Suppressor macrophage (primary cell): ENCODE measurements at places on chromosomes 12 and 14.

DNA sequence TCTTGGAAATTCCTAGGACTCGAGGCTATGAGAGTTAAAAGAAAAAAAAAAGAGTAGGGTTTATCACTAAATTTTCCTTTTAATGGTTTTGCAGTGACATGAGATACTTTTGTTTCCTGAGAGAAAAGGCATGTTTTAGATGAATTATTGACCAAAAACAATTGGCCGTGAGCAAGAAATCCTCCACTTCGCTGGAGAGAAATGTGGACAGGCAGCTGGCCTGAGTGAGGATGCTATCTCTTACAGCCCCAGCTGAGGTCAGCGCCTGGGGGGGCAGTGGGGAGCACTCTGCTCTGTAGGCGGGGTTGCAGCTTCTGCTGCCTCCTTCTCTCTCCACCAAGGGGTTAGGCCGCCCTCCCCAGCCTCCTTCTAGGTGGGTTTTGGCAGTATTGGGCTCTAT lies 54.7 kb downstream of the PRIMA1 start:
- no peak for DNase-seq

GRCh38 chr12:85275374-85275773 lies 4.6 kb upstream of the ALX1 start:
- no peak for DNase-seq

- DNase-seq: no peak
Measured at GRCh38 chr12:81779216-81779615, 20.1 kb upstream of the PPFIA2 start.

DNA sequence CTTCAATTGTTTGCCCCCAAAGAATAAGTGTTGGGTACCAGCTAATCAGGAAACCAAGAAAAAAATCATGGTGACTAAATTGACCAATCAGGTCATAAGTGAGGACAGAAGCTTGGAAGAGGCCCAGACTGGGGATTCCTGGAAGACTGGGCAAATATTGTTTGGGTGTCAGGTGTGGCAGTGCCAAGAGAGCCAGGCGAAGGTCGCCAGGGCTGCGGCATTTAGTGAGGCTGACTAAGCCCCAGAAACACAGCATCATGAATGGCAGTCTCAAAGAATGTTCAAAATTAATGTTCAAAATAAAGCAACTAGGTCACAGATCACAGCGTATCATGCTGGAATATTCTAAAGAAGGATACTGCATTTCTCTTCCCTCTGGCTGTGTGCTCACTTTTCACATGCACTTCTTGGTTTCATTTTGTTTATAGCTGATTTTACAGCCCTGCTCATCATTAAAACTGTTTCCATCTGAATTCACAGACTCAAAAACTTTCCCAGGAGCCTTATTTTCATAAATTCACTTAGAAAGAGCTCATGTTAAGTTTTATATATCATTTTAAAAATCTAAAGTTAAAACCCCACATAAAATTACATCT lies 85.3 kb upstream of the OVCH1 start:
- DNase-seq: no peak

DNA sequence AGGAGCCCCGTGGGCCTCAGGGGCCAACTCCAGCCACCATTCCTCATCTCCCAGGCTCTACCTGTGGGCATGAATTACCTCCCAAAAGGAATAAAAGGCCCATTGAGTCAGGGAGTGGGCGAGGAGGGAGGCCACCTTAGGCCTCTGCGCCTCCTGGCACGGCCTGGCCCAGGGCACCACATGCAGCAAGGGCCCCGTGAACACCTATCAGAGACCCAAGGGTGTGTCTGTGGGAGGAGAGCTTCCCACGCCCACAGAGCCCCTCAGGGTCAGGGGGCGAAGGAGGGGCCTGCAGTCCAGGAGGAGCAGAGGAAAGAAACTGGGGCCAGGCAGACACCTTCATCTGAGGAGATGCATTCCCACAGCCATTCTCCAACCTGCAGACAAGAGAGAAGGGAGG lies 12.2 kb downstream of the RAPGEF3 start:
- DNase-seq: no peak

- no peak for DNase-seq
Measured at GRCh38 chr14:102988054-102988453, 65.6 kb downstream of the AMN start.

- DNase-seq: no peak
Measured at GRCh38 chr12:27958675-27959074, 13.9 kb downstream of the PTHLH start.

GRCh38 chr14:65792208-65792905 lies 379.8 kb downstream of the FUT8 start:
- no peak for DNase-seq

GRCh38 chr12:89971880-89972279 lies 263.2 kb upstream of the ATP2B1 start:
- peak; percentile 18 for DNase-seq

DNA sequence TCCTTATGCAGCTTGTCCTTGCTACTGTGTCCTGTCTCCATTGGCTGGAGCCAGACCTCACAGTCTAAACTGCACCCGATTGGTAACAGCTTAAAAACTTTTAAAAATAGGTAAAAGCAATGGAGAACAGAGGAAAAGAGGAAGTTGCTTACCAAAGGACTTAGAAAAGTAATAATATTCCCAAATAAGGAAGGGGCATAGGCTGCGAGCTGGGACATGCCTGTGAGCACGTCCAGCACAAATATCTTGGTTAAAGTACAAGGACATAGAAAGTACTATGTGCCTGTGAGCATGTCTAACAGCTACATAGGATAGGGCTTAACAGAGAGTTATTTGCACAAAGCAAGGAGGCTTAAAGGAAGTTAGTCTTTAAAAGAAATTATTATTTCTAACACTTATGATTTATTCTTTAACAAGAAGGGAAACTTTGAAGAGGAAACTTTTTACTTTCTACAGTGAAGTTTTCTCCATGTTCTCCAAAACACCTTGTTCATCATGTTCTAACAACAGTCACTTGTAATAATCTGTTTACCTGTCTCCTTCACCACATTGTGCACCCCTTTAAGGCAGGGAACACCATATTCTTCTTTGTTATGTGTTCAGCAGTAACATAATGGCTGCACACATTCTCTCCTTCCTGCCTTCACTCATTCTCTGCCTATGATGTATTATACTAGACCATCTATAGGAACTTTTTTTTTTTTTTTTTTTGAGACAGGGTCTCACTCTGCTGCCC lies 9.8 kb upstream of the UBE2N start:
- DNase-seq: no peak

DNA sequence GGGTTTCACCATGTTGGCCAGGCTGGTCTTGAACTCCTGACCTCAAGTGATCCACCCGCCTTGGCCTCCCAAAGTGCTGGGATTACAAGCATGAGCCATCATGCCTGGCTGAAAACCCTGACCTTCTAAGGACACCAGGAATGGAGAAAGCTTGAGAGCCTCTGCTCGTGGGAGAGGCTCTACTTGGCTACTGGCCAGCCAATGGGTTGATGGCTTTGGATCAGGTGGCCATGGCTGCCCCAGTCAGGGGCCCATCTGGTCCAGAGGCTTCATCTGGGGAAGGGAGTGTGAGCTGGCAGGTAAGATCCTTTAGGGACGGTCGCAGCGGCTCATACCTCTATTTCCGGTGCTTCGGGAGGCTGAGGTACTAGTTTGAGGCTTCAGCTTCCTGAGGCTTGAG lies 42.5 kb upstream of the PPP1CC start:
- DNase-seq: no peak

DNA sequence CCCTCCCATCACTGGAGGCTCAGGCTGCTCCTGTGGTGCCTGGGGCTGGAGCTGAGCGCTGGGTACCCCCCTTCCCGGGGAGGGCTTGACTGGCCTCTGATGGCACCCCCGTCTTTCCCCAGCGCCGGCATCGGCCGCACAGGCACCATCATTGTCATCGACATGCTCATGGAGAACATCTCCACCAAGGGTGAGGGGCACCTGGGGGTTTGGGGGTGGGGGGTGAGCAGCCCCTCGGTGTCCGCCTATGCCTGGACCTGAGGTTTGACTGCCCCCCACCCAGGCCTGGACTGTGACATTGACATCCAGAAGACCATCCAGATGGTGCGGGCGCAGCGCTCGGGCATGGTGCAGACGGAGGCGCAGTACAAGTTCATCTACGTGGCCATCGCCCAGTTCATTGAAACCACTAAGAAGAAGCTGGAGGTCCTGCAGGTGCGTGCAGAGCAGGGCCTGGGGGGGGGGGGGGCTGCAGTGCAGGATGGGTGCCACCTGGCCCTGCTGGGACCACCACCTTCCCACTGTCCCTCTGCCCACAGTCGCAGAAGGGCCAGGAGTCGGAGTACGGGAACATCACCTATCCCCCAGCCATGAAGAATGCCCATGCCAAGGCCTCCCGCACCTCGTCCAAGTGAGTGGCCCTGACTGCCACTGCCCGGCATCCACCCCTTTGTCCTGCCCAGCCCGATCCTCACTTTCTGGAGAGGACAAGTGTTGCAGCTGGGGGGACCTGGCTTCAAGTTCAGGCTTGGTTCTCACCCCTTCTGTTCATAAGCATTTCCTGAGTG lies 8.8 kb downstream of the PTPN6 start:
- no peak for DNase-seq

DNA sequence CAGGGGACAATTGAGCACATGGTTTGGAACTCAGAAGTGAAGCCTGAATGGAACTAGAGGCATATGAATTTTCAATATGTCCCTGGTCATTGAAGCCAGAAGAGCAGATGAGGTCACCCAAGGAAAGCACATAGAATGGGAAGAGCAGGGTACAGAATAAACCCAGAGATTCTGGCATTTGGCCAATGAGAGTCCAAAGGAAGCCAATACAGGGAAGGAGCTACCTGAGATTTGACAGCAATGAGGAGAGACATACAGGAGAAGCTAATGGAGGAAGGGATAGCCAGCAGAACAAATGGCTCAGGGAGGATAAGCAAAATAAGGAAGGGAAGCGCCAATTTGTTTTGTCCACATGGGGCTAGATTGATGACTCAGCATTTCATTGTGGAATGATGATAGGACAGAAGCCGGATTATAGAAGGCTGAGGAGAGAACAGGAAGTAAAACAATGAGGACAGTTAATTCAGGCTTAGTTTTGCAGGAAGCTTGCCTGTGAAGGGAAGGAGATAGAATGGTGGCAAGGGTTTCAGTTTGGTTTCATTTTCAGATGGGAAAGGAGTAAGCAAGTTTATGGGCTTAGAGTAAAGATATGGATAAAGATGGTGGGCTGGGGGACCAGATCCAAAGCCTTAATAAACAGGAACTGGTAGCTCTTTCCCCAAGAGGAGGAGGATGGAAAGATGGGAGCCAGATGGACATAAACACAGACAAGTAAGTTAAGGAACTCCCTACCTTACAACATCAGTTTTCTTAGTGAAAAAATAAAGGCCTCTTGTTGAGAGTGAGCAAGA lies 3.2 kb upstream of the SPTSSA start:
- DNase-seq: peak; percentile 56

DNA sequence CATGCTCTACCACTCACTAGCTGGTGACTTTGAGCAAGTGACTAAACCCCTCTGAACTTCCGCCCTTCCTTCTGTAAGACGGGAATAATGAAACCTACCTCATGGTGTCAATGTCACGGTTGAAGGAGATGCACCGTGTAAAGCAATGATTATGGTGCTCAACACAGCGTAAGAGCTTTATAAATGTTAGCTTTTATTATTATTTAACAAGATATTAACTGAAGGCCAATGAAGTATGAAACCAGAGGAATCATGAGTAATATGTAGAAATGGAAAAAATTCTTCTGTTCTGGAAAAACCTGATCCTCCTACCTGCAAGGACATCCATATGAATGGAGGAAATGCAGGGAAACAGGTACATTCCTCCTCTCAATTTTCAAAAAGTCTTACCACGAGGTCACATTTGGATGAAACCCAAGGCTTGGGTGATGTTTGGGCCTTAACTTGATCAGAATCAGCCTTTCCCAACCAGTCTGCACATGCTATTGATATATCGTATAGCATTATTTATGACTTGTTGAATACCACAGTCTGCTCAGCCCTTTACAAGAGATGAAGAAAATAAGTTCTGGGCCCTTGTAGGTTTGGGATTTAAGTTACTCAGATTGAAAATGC lies 166.8 kb upstream of the TBX3 start:
- no peak for DNase-seq

GRCh38 chr12:51672334-51672733 lies 81.3 kb downstream of the SCN8A start:
- DNase-seq: no peak

DNA sequence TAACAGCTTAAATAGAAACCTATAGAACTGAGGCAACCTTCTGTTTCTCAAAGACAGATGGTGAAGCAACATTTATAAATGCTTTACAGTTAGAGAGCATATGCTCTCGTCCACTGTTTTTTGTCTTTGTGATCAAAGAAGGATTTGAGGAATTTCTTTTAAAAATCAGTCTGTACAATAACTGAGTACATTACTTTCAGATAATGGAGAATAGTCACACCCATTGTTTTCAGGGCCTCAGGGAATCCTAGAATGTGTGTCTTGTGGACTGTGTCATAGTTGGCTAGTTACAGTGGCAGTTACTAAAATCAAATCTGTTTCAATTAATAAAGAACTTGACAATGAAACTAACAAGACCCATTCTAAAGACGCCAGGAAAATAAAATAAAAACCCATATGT lies 107.9 kb downstream of the PRKCH start:
- DNase-seq: no peak

- peak; percentile 3 for DNase-seq
Measured at GRCh38 chr12:62258941-62259630, 1.1 kb upstream of the USP15 start.

GRCh38 chr14:56133547-56133946 lies 15.3 kb downstream of the PELI2 start:
- no peak for DNase-seq

DNA sequence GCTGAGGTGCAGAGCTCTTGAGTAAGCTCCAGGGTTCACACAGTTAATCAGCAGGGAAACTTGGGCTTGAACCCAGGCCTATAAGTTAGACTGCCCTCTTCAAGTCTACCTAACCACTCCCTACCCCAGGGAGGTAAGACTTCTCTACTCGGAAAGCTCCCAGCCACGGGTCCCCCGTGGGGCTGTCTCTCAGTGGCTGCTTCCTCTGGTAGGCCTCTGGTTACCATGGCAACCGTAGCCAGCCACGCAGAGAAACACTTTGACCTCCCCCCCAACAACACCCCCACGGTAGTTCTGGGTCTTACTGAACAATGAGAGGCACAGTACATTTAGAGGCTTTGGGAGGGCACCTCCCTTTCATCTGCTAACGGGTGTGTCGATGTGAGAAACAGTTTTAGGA lies 245.2 kb downstream of the AACS start:
- DNase-seq: no peak

- DNase-seq: peak; percentile 2
Measured at GRCh38 chr12:50353869-50354593, 42.4 kb downstream of the FAM186A start.
